Sigmoid colon (tissue), 7 donors: ENCODE measurements at places on chromosomes 13 and 19. TPM values are rescaled to one million over a fixed set of nuclear protein-coding genes. Genes with fewer than 3 reads are reported as not detected.

GRCh38 chr13:31521435-31521834, 217.9 kb upstream of the RXFP2 start:
- H3K4me1 ChIP-seq: no peaks in the 10 kb centered on the region
- no peak for DNase-seq
- no peaks in the 10 kb centered on the region for H3K36me3 ChIP-seq

DNA sequence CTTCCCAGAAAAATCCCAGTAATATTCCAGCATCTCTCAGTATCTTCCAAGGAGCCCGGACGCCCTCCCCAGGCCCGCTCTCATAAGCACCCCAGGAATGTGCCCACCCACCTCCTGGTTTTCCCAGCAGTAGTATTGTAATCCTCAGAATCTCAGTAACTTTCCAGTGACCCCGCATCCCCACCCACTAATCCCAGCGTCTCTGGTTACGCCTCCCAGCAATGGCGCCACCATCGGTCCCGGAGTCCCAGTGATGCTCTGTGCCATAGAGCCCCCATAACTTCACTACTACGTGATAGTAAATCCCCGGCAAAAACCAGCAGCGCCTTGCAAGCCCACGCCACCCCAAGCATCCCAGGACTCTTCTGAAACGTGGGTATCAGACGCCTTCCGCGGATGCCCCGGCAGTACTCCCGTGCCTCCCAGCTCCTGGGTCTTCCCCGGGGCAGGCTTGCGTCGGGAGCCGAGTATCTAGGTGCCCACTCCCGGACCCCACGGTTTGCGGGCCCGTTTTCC, 928 bp upstream of the PNPLA6 start:
- no peaks in the 10 kb centered on the region for H3K27me3 ChIP-seq
- H3K36me3 ChIP-seq: no peaks in the 10 kb centered on the region
- peak; percentile 92 for DNase-seq
- peaks cover 27% of the 10 kb centered on the region for H3K4me1 ChIP-seq
- H3K27ac ChIP-seq: peak overlapping the region; percentile 95

DNA sequence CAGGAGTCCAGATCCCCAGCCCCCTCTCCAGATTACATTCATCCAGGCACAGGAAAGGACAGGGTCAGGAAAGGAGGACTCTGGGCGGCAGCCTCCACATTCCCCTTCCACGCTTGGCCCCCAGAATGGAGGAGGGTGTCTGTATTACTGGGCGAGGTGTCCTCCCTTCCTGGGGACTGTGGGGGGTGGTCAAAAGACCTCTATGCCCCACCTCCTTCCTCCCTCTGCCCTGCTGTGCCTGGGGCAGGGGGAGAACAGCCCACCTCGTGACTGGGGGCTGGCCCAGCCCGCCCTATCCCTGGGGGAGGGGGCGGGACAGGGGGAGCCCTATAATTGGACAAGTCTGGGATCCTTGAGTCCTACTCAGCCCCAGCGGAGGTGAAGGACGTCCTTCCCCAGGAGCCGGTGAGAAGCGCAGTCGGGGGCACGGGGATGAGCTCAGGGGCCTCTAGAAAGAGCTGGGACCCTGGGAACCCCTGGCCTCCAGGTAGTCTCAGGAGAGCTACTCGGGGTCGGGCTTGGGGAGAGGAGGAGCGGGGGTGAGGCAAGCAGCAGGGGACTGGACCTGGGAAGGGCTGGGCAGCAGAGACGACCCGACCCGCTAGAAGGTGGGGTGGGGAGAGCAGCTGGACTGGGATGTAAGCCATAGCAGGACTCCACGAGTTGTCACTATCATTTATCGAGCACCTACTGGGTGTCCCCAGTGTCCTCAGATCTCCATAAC, at the start of gene APOE:
APOE (plus strand) TSS at position 360 of the 724 bp plus-strand sequence. CDS start 829 bp downstream, outside the sequence.
- peaks cover 12% of the 10 kb centered on the region for H3K36me3 ChIP-seq
- peaks cover 4% of the 10 kb centered on the region for H3K4me1 ChIP-seq
- no peak for DNase-seq
- H3K4me3 ChIP-seq: no peak within 1 kb of the TSS
- H3K27ac ChIP-seq: no peak within 1 kb of the TSS
- peaks cover 24% of the 10 kb centered on the region for H3K27me3 ChIP-seq

Gene CALM3
- total RNA-seq: 183 TPM

Gene LILRB4
- 2.8 TPM for total RNA-seq
